ENCODE measurements at places on chromosomes 5 and 9. TPM values are rescaled to one million over a fixed set of nuclear protein-coding genes. Genes with fewer than 3 reads are reported as not detected.

SCGB3A1 gene
- total RNA-seq, result not detected

ADAMTS19 gene
- 23.3 TPM for total RNA-seq

- no peak overlapping the region for H3K4me3 ChIP-seq
- H3K36me3 ChIP-seq, result no peaks in the 10 kb centered on the region
- no peaks in the 10 kb centered on the region for H3K27me3 ChIP-seq
- DNase-seq, result no peak
Observed at GRCh38 chr9:136915632-136916329, 28.8 kb downstream of the FBXW5 start.

DNA sequence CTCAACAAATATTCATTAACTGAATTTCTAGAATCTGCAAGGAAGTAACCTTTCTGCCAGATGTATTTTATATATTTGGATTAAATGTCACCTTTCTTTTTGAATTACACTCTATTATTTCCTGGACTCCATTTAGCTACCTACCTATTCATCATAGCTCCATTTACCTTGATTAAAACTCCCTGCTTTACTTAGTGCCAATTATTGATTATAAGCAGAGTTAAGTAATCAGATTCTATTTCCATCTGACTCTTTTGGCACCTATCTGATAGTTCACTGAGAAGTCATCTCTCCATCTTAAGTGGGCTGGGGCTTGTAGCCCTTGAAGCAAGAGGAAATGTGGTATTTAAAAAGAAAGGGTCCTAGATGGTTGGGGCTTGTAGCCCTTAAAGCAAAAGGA is 88.6 kb downstream of the TRPM3 start:
- H3K4me1 ChIP-seq, result peaks cover 26% of the 10 kb centered on the region
- no peak for DNase-seq
- H3K27ac ChIP-seq, result peak overlapping the region; percentile 65
- no peak overlapping the region for H3K4me3 ChIP-seq
- no peaks in the 10 kb centered on the region for H3K27me3 ChIP-seq

GRCh38 chr5:36883894-36884462 is 7.4 kb downstream of the NIPBL start:
- H3K4me3 ChIP-seq, result no peak overlapping the region
- no peak overlapping the region for H3K27ac ChIP-seq
- H3K27me3 ChIP-seq, result no peaks in the 10 kb centered on the region
- no peaks in the 10 kb centered on the region for H3K36me3 ChIP-seq
- no peak for DNase-seq

- no peak overlapping the region for H3K4me3 ChIP-seq
- H3K36me3 ChIP-seq, result no peaks in the 10 kb centered on the region
- H3K27me3 ChIP-seq, result no peaks in the 10 kb centered on the region
- H3K4me1 ChIP-seq, result no peaks in the 10 kb centered on the region
- H3K27ac ChIP-seq, result no peak overlapping the region
- no peak for DNase-seq
Observed at GRCh38 chr5:66741394-66741793, 145.2 kb downstream of the MAST4 start.

PPP3R2 gene
- total RNA-seq, result not detected

SOX30 gene
- total RNA-seq, result 0.17 TPM

- no peak overlapping the region for H3K4me3 ChIP-seq
- no peak for DNase-seq
- no peak overlapping the region for H3K27ac ChIP-seq
- no peaks in the 10 kb centered on the region for H3K27me3 ChIP-seq
- H3K36me3 ChIP-seq, result no peaks in the 10 kb centered on the region
- no peaks in the 10 kb centered on the region for H3K4me1 ChIP-seq
Observed at GRCh38 chr9:113960768-113961167, 84.7 kb downstream of the ZNF618 start.

ANKRD31 gene
- total RNA-seq, result 0.74 TPM

DNA sequence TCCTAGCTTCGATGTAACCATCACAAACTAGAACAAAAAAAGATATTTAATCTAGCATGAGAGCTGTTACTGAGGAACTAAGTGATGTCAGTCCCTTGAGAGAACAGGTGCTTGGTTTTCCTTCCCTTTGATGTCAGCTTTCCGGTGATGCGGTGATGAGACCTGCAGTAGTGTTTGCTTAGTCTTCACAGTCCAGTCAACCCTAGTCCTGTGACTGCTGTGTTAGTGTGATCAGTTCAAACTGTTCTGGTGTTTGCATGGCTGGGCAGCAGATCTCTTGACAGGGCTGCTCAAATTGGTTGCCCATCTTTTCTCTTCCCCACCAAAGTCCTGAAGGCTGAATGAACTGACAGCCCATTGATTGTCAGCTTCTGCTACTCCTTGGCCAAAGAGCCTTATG is 608.6 kb upstream of the DAB2 start:
- H3K27me3 ChIP-seq, result no peaks in the 10 kb centered on the region
- H3K36me3 ChIP-seq, result no peaks in the 10 kb centered on the region
- no peaks in the 10 kb centered on the region for H3K4me1 ChIP-seq
- no peak for DNase-seq

- H3K27ac ChIP-seq, result no peak overlapping the region
- no peaks in the 10 kb centered on the region for H3K27me3 ChIP-seq
- H3K4me3 ChIP-seq, result no peak overlapping the region
- DNase-seq, result no peak
- no peaks in the 10 kb centered on the region for H3K36me3 ChIP-seq
- no peaks in the 10 kb centered on the region for H3K4me1 ChIP-seq
Observed at GRCh38 chr9:95724253-95724991, 151.1 kb upstream of the ERCC6L2 start.

GRCh38 chr5:180082633-180083420 is 11.3 kb upstream of the RNF130 start:
- DNase-seq, result peak; percentile 95
- no peaks in the 10 kb centered on the region for H3K27me3 ChIP-seq
- H3K36me3 ChIP-seq, result no peaks in the 10 kb centered on the region
- peaks cover 44% of the 10 kb centered on the region for H3K4me1 ChIP-seq
- no peak overlapping the region for H3K4me3 ChIP-seq
- H3K27ac ChIP-seq, result peak overlapping the region; percentile 99

- no peaks in the 10 kb centered on the region for H3K4me1 ChIP-seq
- H3K4me3 ChIP-seq, result no peak overlapping the region
- no peaks in the 10 kb centered on the region for H3K27me3 ChIP-seq
- no peak overlapping the region for H3K27ac ChIP-seq
- no peak for DNase-seq
- H3K36me3 ChIP-seq, result no peaks in the 10 kb centered on the region
Observed at GRCh38 chr9:106432631-106433030, 430.3 kb upstream of the ZNF462 start.

DNA sequence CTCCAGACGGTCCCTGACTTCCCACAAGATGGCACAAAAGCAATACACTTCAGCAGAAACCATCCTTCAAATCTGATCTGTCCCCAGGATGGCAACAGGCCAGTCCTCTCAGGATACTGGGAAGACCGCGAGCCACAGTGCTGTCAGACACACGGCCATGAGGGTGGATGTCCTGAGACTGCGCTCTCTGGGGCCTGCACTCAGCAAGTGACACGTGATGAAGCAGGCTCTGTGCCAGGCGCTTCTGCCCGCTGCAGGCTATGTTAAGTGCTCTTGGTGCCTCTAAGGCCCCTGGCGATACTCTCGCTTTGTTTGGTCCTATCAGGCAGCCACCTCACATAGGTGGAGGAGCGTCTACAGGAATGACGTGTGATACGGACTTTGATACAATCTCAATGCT is 7.1 kb downstream of the BRD9 start:
- H3K27ac ChIP-seq, result no peak overlapping the region
- DNase-seq, result no peak
- H3K36me3 ChIP-seq, result peaks cover 10% of the 10 kb centered on the region
- H3K4me3 ChIP-seq, result no peak overlapping the region
- H3K4me1 ChIP-seq, result no peaks in the 10 kb centered on the region
- H3K27me3 ChIP-seq, result no peaks in the 10 kb centered on the region

DNA sequence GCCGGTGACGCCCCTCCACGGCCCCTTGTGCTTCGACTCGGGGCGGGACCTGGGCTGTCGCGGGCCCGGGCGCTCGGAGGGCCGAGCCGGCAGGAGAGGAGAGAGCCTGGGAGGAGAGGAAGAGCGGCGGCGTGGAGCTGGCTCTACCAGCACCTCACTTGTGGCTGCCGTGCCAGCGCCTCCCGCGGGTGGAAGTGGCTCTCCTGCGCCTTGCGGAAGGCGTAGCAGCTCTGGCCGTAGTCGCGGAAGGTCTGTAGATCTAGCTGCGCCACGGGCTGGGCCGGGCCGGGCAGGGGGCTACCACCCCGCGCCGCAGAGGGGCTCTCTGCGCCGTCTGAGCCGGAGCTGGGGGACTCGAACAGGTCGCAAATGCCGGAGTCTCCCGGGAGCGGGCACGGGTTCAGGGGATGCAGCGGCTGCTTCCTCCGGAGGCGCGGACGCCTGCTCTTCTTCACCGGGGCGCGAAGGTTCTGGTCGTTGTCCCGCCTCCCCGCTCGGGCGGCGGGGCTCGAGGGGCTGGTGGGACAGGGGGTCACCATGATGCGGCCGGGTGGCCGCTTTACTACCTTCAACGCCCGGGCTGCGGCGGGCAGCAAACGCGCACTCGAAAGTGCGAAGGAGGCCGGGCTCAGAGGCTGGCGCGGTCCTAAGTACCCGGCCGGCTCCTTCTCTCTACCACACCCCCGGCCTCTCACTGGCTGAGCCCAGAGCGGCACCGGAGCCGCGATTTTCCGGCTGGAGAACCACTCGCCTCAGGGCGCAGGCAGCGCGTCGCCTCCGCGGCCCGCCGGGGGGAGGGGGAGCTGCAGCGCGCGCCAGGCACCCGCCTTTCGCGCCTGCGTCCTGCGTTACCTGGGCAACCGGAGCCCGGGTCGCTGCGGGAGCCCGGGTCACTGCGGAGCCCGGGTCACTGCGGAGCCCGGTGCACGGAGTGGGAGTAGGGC is at the start of gene CCNO:
CCNO (minus strand) TSS at position 624 of the 944 bp plus-strand sequence; CDS start at position 539, 85 bp downstream.
- H3K36me3 ChIP-seq, result no peaks in the 10 kb centered on the region
- peaks cover 100% of the 10 kb centered on the region for H3K27me3 ChIP-seq
- H3K4me1 ChIP-seq, result peaks cover 18% of the 10 kb centered on the region

PRDM9 gene
- not detected for total RNA-seq

GRCh38 chr9:15243081-15243480 is 63.9 kb downstream of the TTC39B start:
- no peaks in the 10 kb centered on the region for H3K4me1 ChIP-seq
- H3K36me3 ChIP-seq, result no peaks in the 10 kb centered on the region
- H3K27ac ChIP-seq, result no peak overlapping the region
- no peak overlapping the region for H3K4me3 ChIP-seq

GRCh38 chr9:82363198-82363597 is 374.6 kb downstream of the SPATA31D1 start:
- H3K4me1 ChIP-seq, result peaks cover 6% of the 10 kb centered on the region
- DNase-seq, result no peak
- H3K27ac ChIP-seq, result no peak overlapping the region
- H3K27me3 ChIP-seq, result no peaks in the 10 kb centered on the region
- no peak overlapping the region for H3K4me3 ChIP-seq

DNA sequence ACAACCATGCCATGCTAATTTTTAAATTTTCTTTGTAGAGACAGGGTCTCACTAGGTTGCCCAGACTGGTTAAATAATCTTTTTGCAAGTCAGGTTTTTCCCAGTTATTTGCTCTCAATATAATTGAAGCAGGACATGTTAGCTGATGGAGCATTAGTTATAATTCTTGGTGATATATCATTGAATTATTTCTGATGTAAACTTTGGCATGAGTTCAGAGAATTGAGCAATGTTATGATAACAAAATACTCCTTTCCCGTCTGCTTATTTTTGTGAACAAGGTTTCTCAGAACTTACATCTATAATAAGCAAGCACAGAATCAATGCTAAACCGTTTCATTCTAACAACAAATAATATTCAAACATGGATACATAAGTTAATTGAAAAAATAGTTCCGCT is 37.8 kb downstream of the BHMT start:
- H3K36me3 ChIP-seq, result no peaks in the 10 kb centered on the region
- DNase-seq, result no peak
- no peak overlapping the region for H3K27ac ChIP-seq
- no peaks in the 10 kb centered on the region for H3K27me3 ChIP-seq

DNA sequence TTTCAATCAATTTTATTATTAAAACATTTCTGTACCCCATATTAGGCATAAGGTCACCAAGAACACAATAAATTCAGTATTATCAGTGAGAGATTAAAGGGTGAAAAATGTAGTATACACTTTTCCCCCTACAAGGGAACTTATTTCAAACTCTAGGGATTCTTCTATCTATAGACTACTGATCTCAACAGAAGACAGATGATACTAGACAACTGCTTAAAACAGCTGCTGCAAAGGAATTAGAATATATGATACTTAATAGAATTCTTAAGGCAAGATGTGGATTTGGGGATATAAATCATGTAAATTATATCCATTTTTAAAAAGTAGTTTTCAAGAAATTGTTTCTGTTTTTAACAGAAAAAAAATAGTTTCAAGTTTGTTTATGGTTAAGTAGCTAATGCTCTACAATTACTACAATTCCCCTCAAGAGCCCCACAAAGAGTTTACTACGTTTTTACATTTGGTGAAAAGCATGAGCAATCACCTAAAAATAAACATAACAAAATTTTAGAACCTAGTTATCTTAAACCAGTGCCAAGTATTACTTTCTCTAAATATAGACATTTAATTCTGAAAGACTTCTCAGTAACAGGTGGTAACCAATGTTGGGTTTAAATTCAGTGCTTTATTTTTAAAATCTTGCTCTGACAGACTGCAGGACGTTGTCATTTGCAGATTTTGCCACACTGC is 6.0 kb downstream of the KIF24 start:
- H3K4me1 ChIP-seq, result peaks cover 5% of the 10 kb centered on the region
- no peaks in the 10 kb centered on the region for H3K27me3 ChIP-seq
- no peak overlapping the region for H3K4me3 ChIP-seq
- H3K36me3 ChIP-seq, result no peaks in the 10 kb centered on the region
- no peak for DNase-seq
- no peak overlapping the region for H3K27ac ChIP-seq

SPINK6 gene
- not detected for total RNA-seq

- H3K36me3 ChIP-seq, result no peaks in the 10 kb centered on the region
- no peaks in the 10 kb centered on the region for H3K4me1 ChIP-seq
- no peak overlapping the region for H3K27ac ChIP-seq
- no peak for DNase-seq
- no peak overlapping the region for H3K4me3 ChIP-seq
Observed at GRCh38 chr5:172493461-172493860, 39.1 kb upstream of the SH3PXD2B start.

AMBP gene
- not detected for total RNA-seq

FRMPD1 gene
- not detected for total RNA-seq

DNA sequence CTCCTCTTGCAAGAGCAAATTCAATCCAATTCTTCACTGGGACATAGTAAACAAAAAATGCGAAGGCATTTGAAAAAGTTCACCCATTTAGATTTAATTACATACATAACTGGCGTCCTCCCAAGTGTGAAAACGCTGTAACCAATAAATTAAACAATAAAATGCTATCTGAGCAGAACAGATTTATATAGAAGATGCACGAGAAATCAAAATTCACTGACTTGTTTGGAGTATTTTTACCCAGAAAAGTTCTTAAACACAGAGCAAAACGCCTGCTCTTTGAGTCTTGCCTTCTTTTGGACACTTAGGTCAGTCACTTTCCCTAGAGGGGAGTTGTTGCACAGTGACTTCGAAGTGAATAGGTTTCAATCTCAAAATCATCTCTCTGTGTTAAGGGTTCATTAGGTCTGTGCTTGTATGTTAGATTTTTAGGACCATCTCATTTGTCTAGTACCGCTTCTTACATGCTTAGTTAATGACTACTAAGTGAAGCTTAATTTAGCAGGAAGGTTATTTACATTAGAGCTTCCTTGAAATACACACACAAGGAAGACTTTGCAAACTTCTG is 1.9 kb downstream of the ALDH1A1 start:
- no peak overlapping the region for H3K27ac ChIP-seq
- no peak for DNase-seq
